SJSA1 (cell line): ENCODE measurements at places on chromosomes 3 and 15.

GRCh38 chr15:56322444-56322843 lies 42.8 kb upstream of the TEX9 start:
- no peak overlapping the region for H3K4me3 ChIP-seq
- peaks cover 8% of the 10 kb centered on the region for H3K4me1 ChIP-seq
- H3K36me3 ChIP-seq: no peaks in the 10 kb centered on the region
- 0 out of 2 replicates have a peak, but pooled peaks cover 2% of the 10 kb centered on the region for H3K27me3 ChIP-seq
- no peak for DNase-seq
- H3K27ac ChIP-seq: no peak overlapping the region

- no peaks in the 10 kb centered on the region for H3K36me3 ChIP-seq
- no peak overlapping the region for H3K27ac ChIP-seq
- no peak overlapping the region for H3K4me3 ChIP-seq
- no peak for DNase-seq
These were observed 26.9 kb downstream of the PIERCE2 start for GRCh38 chr15:55434989-55435825.

DNA sequence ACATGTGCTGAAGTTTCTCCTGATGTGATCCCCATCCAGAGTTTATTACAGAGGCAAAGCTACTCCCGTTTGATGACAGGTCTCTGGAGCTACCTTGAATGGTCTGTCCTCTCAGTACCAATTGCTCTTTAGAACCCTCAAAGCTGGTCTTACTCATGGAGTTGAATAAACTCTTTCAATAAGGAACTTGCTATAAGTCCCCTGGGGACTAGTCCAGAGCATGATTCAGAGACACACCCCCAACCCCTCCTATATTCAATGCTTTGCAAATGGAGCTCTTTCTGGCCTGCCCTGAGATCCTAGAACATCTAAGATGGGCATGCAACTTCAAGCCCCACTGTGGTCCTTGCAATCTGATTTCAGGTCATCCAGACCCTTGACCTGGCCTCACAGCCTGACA lies 23.9 kb upstream of the TPM1 start:
- peaks cover 56% of the 10 kb centered on the region for H3K4me1 ChIP-seq
- H3K36me3 ChIP-seq: no peaks in the 10 kb centered on the region
- no peaks in the 10 kb centered on the region for H3K27me3 ChIP-seq

DNA sequence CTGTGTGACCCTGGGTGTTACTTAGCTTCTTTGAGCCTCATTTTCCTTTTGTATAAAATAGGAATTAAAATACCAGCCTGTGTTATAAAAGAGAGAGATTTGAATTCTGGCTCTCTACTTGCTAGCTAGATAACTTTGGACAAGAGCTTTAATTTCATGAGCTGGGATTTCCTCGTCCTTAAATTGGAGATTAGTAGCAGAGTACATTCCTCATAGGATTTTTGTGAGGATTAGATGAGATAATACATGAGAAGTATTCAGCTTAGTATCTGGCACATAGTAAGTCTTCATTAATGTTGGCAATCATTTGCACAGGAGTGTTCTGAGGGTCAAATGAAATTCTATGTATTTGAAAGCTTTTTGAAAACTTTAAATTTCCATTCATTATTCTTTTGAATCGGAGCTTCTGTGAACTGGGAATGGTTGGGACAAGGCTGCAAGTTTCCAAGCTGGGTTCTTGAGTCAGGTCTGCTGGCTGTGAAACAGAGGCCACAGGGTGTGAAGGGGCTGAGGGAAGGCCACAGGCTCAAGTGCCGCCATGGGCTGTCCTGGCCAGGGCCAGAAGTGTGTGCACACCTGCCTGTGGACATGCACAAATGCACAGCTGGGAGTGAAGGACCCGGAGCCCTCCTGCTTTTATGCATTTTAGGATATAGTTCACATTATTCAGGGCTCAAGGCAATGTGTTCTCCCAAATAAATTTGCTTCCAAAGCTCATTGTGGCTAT lies 17.2 kb downstream of the ALPK3 start:
- DNase-seq: no peak
- no peak overlapping the region for H3K4me3 ChIP-seq
- H3K27me3 ChIP-seq: no peaks in the 10 kb centered on the region
- H3K27ac ChIP-seq: no peak overlapping the region

GRCh38 chr3:195555110-195555509 lies 12.0 kb upstream of the PPP1R2 start:
- H3K4me1 ChIP-seq: no peaks in the 10 kb centered on the region
- H3K27me3 ChIP-seq: peaks cover 3% of the 10 kb centered on the region
- H3K27ac ChIP-seq: no peak overlapping the region
- H3K4me3 ChIP-seq: no peak overlapping the region
